RCC 7860 (cell line): ENCODE measurements at places on chromosomes 7 and 10.

DNA sequence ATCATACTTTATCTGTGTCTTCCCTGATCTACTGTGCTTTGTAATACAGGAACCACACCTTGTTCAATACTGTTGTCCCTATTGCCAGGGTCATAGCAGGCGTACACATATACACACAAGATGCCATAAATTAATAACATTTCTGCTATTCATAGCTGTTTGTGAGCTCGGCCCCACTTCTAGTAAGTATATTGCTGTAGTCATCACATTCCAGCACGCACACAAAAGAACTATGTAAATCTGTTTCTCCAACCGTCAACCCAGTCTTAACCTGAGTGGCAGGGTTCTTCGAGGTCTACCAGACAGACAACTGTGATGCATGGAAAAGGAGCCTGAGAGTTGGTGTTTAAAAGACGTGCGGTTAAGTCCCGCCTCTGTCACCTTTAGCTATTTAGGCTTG, 5.7 kb upstream of the CACNB2 start:
- no peak for DNase-seq

DNA sequence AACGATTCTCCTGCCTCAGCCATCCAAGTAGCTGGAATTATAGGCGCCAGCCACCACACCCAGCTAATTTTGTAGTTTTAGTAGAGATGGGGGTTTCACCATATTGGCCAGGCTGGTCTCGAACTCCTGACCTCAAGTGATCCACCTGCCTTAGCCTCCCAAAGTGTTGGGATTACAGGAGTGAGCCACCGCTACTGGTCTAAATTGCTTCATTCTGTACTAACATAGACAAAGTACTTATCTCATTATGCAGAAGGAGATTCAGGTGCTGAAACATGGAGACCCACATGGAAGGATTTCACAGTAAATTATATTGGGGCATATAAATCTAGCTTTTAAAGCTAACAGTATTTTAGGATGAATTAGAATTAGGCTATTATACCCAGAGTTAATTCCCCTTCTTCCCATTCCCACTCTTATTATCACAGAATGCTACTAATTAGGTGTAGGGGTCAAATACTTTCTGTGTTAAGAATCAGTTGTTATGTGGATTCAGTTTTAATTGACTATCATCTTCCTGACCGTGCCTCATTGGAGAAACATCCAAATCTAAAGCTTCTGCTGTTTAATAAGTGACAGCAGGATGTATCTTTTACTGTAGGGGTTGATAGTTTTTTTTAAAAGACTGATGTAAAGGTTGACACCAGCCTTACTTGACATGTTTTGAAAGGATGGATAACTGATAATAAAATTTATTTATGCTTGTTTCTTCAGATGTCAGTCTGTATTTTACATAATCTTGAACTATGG, 27.2 kb downstream of the ADK start:
- no peak for DNase-seq

DNA sequence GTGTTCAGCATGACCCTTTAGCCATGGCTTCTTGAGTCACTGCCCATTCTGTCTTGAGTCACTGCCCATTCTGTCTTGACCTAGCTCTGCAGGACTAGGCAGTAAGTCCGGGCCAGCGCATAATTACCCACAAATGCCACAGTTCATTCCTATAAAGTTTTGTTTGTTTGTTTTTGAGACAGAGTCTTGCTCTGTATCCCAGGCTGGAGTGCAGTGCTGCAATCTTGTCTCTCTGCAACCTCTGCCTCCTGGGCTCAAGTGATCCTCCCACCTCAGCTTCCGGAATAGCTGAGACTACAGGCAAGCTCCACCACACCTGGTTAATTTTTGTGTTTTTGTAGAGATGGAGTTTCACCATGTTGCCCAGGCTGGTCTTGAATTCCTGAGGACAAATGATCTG, 32.7 kb upstream of the TARP start:
- DNase-seq, result no peak

GRCh38 chr7:87982116-87982515, 48.1 kb downstream of the ADAM22 start:
- no peak for DNase-seq

DNA sequence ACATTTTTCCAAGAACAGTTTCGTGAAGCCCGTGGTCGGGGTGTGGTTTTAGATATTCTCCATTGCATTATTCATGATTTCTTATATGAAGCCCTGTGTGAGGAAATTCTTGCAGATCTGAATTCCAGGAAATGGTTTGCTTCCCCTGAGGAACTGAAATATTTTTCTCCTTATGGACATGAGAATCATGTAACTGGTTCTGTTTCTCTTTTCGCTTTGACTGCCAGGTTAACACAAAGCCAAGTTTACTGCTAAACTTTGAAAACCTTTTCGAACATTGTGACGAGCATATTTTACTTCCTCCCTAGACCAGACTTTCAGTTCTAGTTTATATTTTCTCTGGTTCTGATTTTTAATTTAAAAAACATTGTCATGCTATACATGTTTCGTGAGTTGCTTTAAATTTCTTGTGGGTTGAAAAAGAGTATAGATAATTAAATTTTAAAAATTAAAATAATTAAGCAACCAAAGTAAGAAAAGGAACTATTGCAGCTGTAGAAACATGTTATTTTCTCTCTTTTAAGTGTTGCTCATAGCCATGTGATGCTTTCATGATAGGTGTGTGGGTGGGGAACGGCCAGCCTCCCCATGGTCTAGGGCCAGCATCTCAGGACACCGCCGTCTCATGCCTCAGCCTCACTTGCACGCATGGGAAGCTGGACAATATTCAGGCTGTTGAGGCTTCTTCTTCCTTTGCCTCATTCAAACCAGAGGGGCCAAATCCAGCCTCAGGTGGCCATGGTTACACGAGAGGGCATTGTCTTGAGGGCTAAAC, 97.1 kb downstream of the CREB5 start:
- peak; percentile 11 for DNase-seq

DNA sequence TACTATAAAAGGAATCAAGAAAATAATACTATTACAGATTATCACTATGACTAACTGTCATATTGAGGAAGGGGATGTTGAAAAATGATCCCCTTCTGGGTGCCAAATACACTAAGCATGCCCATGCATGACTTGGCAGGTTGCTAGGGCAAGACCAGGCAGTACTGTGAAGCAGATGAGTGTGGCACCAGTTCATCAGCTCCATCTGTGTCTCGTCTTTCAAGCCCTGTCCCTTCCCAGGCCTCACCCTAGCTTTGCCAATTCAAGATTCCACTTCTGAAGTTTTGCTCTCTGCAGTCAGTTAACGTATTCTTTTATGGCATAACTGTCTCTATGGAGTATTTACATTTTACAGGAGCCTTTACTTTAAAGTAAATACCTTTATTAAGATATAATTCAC, 135.6 kb upstream of the HPS1 start:
- no peak for DNase-seq

GRCh38 chr7:105613611-105614330, 32.5 kb upstream of the EFCAB10 start:
- DNase-seq, result no peak

- DNase-seq, result peak; percentile 55
Observed at GRCh38 chr10:109067031-109067430, 856.3 kb downstream of the XPNPEP1 start.

- peak; percentile 45 for DNase-seq
Observed at GRCh38 chr7:156816943-156817572, 75.9 kb downstream of the LMBR1 start.

GRCh38 chr10:12733271-12733670, 268.2 kb downstream of the CCDC3 start:
- DNase-seq, result no peak

GRCh38 chr10:103254538-103255325, 9.0 kb downstream of the RPEL1 start:
- DNase-seq, result peak; percentile 29

DNA sequence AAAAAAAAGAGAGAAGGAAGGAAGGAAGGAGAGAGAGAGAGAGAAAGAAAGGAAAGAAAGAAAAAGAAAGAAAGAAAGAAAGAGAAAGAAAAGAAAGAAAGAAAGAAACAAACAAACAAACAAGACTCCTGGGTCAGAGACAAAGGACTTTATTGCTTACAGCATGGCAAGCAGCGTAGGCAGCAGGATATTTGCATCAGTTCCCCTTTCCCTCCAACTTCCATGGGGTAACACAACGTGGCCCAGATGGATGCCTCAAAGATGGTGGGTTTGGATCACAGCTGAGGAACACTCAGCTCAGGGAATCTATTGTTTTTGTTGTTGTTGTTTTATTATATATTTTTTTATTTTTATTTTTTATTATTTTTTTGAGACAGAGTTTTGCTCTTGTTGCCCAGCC, 128.5 kb upstream of the VKORC1L1 start:
- DNase-seq, result no peak

GRCh38 chr7:46539892-46540483, 618.9 kb upstream of the IGFBP3 start:
- no peak for DNase-seq

DNA sequence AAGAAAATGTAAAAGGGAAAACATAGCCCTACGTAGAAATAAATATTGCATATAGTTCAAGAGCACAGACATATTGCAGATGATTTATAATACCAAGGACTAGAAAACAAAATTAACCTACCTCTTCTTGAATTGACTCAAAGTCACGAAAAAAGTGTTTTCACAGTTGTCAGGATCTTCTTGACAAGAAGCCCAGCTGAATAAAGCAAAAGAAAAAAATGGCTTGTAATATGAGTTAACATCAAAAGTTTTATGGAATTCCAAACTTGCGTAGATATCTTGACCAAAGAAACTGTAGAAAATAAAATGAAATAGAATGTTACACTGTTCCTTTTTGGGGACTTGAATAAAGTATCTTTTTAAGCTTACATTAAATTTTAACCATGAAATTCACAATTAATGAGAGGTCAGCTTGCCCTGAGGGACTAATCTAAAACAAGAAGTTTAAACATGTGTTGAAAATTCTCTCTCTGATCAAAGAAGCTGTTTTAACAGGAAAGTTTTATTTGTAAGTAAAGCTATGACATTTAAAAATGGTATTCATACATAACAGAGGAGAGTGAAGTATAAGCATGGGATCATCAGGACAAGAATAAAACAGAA, 133.1 kb upstream of the SEMA3C start:
- no peak for DNase-seq

GRCh38 chr10:17088118-17088806, 41.3 kb downstream of the CUBN start:
- DNase-seq, result peak; percentile 56

GRCh38 chr10:124092250-124092859, 1.0 kb downstream of the CHST15 start:
- DNase-seq, result peak; percentile 13

- peak; percentile 21 for DNase-seq
Observed at GRCh38 chr10:119871881-119872609, 598 bp downstream of the MCMBP start.

GRCh38 chr10:75195035-75195763, 15.4 kb upstream of the VDAC2 start:
- no peak for DNase-seq

- DNase-seq, result no peak
Observed at GRCh38 chr10:122338609-122339441, 35.7 kb upstream of the PLEKHA1 start.

GRCh38 chr10:94412449-94412848, 10.1 kb downstream of the TBC1D12 start:
- DNase-seq, result no peak

DNA sequence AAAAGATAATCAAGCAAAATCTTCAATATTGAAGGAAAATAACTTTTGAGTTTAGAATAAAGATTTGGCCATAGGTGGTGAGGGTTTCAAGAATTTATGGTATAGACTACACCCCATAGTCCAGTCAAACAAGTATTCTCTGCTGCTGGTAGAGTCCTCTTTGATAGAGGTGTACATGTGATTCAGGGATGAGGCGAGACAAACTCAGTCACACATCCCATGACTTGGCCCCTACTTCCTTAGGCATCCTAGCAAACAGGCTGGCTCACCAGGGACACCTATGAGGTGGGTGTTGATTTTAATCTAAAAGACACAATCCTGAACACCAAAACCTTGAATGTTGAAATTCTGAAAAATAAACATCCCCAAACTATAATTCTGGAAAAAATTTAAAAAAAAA, 78.1 kb upstream of the SLC25A13 start:
- DNase-seq, result no peak

DNA sequence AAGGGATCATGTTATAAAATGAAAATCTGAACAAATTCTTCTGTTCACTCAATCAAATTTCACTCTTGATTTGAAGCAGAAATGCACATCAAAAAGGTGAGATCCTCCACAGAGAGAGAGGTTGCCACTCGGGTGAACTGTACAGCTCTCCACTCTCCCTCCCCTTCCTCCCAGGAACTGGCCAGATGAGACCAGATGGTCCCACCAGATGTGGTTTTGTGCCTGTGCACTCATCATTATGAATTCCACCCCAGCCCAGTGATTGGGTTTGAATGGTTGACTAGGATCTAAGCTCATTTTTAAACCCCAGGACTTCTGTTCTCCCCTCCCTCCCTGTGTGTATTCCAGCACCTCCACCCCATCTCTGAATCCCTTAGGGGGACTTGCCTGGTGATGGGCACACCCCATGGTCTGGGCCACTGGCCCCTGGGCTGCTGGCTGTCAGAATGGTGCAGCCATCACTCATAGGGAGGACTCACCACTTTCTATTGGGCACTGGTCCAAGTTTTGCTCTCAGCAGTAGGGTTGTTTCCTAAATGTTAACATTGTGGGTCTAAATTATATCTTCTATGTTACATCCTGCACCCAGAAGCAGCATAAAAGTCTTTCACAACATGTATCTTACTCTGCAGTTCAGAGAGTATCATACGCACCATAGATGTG, 393.1 kb downstream of the TNS3 start:
- no peak for DNase-seq

- no peak for DNase-seq
Observed at GRCh38 chr7:73682745-73683055, 553 bp downstream of the DNAJC30 start.

DNA sequence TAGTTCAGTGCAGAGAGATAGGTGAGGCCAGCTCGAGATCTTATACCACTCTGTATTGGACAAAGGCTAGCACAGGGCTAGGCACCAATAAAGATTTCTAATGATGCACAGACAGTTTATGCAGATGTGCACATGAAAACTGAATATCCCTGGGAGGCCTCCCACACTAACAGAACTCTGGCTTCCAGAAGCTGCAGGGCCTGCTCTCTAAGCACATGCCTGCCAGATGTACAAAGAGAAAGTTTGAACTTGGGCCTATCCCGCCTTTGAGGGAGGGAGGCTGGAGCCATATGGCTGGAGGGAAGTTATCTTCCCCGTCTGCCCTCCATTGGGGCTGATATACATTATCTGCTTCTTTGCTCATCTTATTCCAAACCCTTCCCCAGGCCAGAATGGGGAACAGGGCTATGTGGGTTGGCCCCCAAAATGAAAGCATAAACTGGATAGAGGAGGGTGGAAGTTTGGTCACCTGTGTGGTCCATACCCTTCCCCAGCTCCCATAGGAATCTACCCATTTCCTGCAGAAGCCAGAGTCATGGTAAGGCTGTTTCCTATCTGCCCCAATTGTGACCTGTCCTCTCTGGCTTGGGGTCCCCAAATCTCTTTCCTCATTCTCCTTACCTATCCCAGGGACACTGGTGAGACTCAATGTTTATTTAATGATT, 3.8 kb downstream of the KAZALD1 start:
- no peak for DNase-seq

GRCh38 chr7:134836447-134836846, 57.0 kb downstream of the CALD1 start:
- DNase-seq, result no peak
